ENCODE measurements at places on chromosomes 16 and 17. TPM values are rescaled to one million over a fixed set of nuclear protein-coding genes. Genes with fewer than 3 reads are reported as not detected.
A peak's percentile ranks its signal among the peaks of the same experiment; 100 is the strongest.

The CACNG4 gene
- 4.1 TPM for total RNA-seq

- peak; percentile 90 for DNase-seq
These were observed 30.1 kb downstream of the GNGT2 start for GRCh38 chr17:49180303-49180702.

The TAT gene
- total RNA-seq = not detected

DNA sequence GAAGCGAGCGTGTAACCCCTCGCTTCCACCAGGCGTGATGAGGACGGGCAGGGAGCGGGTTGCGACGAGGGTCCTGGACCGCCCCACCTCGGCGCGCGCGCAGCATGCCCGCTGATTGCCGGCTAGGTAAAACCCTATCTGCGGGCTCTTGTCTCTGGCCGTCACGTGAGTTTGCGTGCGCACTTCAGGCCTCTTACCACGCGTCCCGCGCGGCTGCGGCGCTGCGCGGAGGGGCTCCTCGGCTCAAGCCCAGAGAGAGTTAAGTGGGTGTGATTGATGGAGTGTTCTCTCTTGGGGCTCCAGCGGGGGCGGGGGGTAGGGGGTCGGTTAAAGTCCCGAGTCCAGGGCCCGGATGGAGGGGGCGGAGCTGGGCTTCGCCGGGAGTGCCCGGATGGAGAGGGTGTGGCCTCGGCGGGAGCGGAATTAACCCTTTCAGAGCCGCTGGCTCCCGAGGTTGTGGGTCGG, 7.9 kb downstream of the KDM6B start:
- DNase-seq = peak; percentile 96

GRCh38 chr16:49003992-49004391, 277.6 kb downstream of the CBLN1 start:
- no peak for DNase-seq

DNA sequence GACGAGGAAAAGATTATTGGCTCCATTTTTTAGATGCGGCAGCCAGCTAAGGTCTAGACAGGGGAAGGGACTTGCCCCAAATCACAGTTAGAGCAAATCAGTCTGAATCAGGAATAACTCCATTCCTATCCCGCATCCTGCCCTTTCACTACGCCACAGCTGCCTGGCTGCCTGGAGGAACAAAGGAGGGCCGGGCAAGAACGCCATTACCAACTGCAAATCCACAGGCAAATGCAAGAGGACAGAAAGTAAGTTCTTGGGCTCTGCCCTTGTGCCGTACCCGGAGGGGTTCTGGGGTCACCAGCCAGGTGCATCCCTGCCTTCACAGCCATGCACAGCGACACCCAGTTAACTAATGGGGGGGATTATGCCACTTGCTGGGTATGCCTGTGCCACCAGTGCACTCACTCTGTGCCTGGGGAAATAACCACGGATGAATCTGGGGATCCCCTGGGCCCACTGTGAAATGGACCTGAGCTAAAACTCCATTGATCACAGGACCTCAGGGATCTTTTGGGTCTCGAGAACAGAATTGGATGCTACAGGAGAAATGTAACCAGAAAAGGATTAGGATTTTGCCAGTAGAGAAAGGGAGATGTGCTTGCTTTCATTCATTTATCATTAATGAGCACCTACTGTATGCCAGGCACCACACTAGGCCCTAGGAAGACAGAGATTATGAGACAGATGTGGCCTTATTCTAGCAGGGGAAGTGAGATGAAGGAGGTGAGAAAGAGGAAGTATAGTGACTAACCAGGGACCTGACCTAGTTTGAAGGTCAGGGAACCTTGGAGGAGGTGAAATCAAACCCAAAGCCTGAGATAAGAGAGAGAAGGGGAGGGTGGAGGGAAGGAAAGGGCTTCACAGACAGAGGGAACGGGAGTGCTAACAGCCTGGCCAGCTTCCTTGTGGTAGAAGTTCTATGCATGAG, 17.7 kb downstream of the BCL7C start:
- DNase-seq = peak; percentile 33

DNA sequence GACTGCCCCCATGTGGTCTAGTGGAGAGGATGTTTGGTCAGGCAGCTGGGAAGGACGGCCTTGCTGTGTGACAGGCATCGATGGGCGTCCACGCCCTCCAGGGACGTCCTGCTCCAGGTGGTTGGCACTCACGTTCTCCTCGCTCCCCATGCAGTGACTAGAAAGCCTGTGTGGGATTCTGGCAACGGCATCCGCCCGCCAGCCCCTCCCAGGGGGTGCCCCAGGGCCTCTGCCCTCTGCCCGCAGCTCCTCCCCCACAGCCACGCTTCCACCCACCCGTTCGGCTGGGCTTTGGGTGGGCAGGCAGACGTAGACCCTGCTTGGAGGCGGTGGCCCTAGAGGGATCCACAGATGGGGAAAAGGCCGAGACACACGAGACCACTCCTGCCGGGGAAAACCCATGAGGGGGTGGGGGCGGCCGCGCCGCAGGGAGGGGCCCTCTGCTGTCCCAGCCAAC, 4.7 kb upstream of the IL17C start:
- DNase-seq = peak; percentile 86

DNA sequence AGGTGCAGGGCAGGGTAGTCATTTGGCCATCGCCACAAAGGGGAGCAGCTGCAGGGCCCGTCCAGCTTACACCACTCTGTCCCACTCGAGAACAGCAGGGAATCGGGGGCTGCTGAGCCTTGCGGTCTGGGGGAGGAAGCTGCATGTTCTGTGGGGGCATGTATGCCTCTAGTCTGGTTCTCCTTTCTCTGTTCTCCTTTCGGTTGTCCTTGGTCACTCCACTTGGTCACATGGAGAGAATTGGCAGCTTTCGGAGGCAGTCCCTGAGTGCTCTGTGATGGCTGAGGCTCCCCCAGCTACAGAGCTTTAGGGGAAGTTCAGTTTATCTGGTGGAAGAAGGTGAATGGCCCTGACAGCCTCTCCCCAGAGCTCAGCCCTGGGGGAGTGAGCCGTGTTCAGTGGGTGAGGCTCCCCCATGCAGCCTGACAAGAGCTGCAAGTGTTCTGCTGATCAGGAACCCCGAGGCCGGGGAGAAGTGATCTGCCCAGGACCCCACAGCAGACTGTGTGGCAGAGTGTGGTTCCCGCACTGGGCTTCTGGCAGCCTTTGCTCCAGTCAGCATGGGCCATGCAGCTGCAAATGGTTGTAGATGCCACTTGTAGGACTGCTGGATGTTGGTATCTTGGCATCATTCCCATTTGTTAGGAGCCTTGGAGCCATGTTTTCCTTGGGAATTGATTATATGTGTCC, 22.3 kb upstream of the SMPD3 start:
- no peak for DNase-seq

- no peak for DNase-seq
These were observed 2.8 kb downstream of the ACE start for GRCh38 chr17:63479495-63480184.

DNA sequence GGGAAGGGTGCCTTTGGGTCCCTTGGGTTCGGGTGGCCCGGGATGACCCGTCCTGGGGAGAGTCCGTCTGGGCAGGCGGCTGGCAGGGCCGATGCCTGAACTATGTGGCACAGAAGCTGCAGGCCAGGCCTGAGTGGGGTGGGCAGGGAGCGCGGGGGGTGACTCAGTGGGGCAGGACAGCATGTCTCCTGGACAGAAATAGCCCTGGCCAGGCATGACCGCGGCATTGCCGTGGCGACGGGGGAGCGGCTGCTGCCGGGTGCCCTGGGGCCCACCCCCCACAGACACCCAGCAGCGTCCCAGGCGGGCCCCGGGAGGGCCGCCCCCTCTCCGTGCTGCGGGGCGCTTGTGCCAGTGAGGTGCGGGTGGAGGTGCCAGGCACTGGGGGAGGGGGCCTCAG, 1.8 kb upstream of the C1QTNF8 start:
- no peak for DNase-seq

The USP43 gene
- total RNA-seq = 7.2 TPM

The DHRS7C gene
- not detected for total RNA-seq

The TRPV3 gene
- total RNA-seq = 0.69 TPM

DNA sequence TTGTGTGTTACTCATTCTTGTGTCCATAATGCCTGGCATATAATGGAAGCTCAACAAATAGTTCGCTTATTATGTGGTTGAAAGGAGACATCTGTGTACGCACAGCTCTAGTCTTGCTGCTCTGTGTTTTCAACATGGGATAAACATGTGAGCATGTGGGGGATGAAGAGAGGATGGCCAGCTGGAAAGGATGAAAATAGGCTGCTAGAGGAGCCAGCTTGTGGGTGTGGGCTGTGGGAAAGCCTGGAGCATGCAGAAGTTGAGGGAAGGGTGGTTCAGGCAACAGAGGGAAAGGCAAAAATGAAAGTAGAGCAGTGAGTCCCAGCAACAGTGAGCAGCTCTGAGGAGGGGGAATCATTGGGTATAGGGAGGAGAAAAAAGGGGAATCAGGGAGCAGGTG, 324.6 kb upstream of the CDH11 start:
- no peak for DNase-seq

DNA sequence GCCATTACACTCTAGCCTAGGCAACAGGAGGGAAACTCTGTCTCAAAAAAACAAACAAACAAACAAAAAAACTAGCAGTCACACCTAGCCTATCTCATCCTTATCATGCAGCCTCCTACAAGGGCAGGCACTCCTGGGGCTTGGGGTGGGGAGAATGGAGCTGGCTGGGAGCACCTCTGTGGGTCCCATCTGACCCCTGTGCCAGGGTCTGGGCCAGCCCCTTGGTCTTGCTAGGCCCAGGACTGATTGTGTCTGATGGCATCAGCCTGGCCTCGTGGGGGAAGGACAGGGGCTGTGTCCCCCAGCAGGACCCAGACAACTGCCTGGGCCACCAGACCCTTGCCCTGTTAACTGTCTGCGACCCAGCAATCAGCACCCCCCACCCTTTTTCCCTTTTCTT, 49.8 kb downstream of the SREBF1 start:
- no peak for DNase-seq
